ENCODE measurements at places on chromosomes 3 and 15. TPM values are rescaled to one million over a fixed set of nuclear protein-coding genes. Genes with fewer than 3 reads are reported as not detected.

GRCh38 chr15:88617790-88618189 lies 3.4 kb upstream of the AEN start:
- no peaks in the 10 kb centered on the region for H3K27me3 ChIP-seq
- no peak overlapping the region for H3K4me3 ChIP-seq
- peaks cover 38% of the 10 kb centered on the region for H3K4me1 ChIP-seq
- H3K36me3 ChIP-seq: peaks cover 15% of the 10 kb centered on the region

SEC11A gene
- 227 TPM for total RNA-seq

- peak; percentile 3 for DNase-seq
- H3K36me3 ChIP-seq: peaks cover 4% of the 10 kb centered on the region
- peaks cover 19% of the 10 kb centered on the region for H3K27me3 ChIP-seq
- H3K4me3 ChIP-seq: no peak overlapping the region
Observed at GRCh38 chr15:38207621-38208020, 45.0 kb upstream of the SPRED1 start.

GRCh38 chr15:35603301-35603700 lies 57.3 kb upstream of the DPH6 start:
- no peaks in the 10 kb centered on the region for H3K36me3 ChIP-seq
- H3K27ac ChIP-seq: 0 out of 2 replicates have a peak overlapping the region, but pooled peaks have one; percentile 20
- H3K4me3 ChIP-seq: no peak overlapping the region
- peaks cover 10% of the 10 kb centered on the region for H3K4me1 ChIP-seq

DNA sequence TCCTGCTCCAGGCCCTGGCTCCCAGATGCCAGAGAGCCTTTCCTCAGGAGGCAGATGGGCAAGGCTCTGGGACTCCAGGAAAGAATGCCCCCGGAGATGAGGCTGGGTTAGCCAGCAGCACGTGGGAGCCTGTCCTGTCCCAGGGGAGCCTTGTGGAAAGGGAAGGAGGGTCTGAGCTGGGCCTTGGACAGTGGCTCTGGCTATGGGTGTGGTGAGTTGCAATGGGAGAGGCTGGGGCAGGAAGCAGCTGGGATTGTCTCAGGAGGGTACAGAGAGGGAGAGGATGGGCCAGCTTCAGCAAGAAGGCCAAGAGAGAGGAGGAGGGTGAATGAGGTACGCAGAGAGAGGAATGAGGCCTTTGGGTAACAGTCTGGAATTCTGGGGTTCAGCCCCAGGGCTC lies 17.4 kb upstream of the CACNA2D2 start:
- no peak overlapping the region for H3K27ac ChIP-seq
- peaks cover 37% of the 10 kb centered on the region for H3K27me3 ChIP-seq
- no peak overlapping the region for H3K4me3 ChIP-seq

OR5H15 gene
- not detected for total RNA-seq

DNA sequence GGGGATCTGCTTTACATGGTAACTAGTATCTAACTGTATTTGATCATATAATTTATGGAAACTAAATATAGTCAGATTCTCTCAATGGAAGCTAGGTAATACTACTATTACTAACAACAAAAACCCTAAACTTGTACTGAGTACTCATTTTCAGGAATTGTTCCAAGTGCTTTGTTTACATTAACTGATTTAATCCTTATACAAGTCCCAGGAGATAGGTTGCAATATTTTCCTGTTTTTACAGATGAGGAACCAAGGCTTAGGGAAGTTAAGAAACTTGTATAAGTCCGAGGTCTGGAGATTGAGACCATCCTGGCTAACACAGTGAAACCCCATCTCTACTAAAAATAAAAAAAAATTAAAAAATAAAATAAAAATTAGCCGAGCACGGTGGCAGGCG lies 7.5 kb upstream of the MTHFS start:
- no peak overlapping the region for H3K27ac ChIP-seq
- peaks cover 9% of the 10 kb centered on the region for H3K36me3 ChIP-seq
- no peak for DNase-seq

FEM1B gene
- total RNA-seq: 30.9 TPM

GRCh38 chr3:25678581-25678980 lies 13.9 kb upstream of the TOP2B start:
- no peaks in the 10 kb centered on the region for H3K36me3 ChIP-seq
- DNase-seq: no peak
- H3K4me1 ChIP-seq: no peaks in the 10 kb centered on the region

GRCh38 chr3:57157545-57157944 lies 7.6 kb downstream of the IL17RD start:
- peaks cover 51% of the 10 kb centered on the region for H3K27me3 ChIP-seq
- DNase-seq: no peak
- no peak overlapping the region for H3K4me3 ChIP-seq
- H3K27ac ChIP-seq: no peak overlapping the region

Measured in HFFc6 (cell line).